Activated CD4-positive, CD25-positive, alpha-beta regulatory T cell (primary cell): ENCODE measurements at places on chromosomes 7 and 10.

DNA sequence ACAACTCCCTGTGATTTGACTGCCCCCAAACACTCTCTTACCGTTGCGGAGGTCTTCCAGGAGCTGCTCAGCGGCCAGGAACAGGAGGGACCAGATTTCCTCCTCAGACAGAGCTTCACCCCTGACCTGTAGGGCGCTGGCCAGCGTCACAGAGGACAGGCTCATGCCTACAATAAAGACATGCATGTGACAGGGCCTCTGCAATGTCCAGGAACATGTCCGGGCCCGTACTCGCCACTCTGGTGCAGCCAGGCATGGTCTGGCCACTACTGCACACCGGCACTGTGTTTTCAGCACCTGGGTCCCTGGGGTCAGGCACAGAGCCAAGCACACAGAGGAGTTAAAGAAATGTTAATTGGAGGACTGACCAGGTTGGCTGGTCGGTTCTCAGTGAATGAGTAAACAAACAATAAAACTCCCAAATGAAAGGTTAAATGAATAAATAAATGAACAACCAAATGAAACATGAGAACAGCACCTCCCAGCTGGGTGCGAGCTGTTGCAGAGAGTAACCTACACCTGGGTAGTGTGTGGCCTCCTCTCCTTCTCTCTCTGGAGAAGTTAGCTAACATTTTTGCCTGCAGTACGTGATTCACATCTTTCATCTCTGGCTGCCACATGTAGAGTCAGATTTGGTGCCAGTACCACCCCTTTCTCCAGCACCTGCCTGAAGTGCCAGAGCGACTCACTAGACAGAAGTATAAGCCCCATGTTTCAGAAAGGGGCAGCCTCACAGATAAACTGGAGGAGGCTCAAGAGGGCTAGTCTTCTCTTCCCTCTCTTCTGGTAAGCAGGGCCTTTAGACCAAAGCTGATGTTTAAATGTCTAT is 22.8 kb downstream of the FRMPD2 start:
- no peak for DNase-seq

DNA sequence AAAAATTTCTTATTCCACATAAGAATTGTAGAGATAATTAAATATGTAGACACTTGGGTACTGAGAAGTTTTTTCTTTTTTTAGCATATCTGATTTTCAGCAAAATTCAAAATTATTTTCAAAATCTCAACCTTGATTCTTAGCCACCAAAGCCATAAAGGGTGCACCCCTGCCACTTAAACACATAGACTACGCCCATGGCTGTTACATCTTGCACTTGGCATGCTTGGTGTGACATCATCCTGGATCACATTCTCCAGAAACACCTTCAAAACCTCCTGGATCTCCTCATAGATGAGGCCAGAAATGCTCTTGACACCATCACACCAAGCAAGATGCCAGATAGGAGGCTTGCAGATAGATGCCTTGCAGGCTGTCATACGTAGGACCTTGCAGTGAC is 89.1 kb upstream of the KLF14 start:
- no peak for DNase-seq

- no peak for DNase-seq
Measured at GRCh38 chr10:93149761-93150160, 76.1 kb downstream of the CYP26A1 start.

- no peak for DNase-seq
Measured at GRCh38 chr7:92956575-92956974, 120.2 kb upstream of the CDK6 start.

GRCh38 chr7:137871170-137871915 is 24.6 kb upstream of the DGKI start:
- DNase-seq = no peak

GRCh38 chr7:140036224-140036962 is 26.4 kb downstream of the PARP12 start:
- no peak for DNase-seq

DNA sequence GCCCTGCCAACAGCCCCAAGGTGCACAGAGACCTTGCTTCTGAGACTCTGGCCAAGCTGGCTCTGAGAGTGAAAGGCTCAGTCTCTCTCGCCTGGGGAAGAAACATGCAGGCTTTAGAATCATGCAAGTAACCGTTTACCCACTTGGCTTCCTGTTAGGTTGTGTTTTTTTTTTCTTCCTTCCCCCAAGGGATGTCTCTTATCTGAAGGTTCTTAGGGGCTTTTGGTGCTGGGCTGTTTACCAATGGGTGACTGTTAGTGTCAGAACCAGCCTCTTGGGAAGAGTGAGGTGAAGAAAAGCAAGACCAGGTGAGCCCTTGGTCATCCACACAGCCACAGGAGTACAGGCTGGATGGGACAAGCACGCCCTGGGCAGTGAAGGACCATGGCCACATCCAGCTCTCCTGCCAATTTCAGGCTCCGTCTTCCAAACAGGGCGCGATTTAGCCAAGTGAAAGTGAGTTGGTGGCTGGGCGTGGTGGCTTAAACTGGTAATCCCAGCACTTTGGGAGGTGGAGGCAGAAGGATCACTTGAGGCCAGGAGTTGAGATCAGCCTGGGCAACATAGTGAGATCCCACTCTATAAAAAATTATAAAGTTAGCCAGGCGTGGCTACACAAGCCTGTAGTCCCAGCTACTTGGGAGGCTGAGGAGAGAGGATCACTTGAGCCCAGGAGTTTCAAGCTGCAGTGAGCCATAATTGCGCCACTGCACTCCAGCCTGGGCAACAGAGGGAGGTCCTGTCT is 76.3 kb upstream of the CUX1 start:
- DNase-seq = no peak
